ENCODE measurements at places on chromosomes 13 and 19. TPM values are rescaled to one million over a fixed set of nuclear protein-coding genes. Genes with fewer than 3 reads are reported as not detected.
A peak's percentile ranks its signal among the peaks of the same experiment; 100 is the strongest.

DNA sequence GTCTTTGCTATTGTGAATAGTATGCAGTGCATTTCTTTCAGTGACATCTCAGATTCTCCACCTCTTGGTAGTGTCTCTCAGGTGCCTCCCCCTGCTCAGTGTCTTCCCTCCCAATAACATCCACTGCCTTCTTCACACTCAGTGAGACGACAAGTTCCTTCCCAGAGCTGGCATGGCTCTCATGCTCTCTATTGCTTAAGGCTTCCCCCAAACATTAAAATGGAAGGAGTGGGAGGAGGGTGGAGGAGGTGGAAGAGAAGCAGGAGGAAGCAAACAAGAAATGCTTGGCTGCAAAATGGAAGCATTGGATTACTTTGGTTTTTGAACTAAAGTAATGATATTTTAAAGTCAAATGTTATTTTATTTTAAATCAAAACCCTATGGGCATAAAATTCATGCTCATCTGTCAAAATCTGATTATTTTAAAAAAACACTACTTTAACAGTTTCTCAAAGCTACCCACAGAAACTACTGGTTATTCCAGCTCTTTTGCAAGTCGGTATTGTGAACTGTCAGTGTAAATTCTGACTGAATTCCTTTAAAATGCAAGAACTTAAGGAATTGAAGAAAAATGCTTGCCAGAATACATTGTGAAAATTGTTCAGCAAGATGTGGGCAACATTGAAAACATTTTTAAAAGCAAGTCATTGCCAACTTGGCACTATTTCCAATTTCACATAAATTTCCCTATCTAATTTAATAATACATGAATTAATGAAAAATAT is 727.6 kb upstream of the ARGLU1 start:
- no peaks in the 10 kb centered on the region for H3K36me3 ChIP-seq
- no peak for DNase-seq
- no peak overlapping the region for H3K4me3 ChIP-seq
- no peaks in the 10 kb centered on the region for H3K27me3 ChIP-seq

DNA sequence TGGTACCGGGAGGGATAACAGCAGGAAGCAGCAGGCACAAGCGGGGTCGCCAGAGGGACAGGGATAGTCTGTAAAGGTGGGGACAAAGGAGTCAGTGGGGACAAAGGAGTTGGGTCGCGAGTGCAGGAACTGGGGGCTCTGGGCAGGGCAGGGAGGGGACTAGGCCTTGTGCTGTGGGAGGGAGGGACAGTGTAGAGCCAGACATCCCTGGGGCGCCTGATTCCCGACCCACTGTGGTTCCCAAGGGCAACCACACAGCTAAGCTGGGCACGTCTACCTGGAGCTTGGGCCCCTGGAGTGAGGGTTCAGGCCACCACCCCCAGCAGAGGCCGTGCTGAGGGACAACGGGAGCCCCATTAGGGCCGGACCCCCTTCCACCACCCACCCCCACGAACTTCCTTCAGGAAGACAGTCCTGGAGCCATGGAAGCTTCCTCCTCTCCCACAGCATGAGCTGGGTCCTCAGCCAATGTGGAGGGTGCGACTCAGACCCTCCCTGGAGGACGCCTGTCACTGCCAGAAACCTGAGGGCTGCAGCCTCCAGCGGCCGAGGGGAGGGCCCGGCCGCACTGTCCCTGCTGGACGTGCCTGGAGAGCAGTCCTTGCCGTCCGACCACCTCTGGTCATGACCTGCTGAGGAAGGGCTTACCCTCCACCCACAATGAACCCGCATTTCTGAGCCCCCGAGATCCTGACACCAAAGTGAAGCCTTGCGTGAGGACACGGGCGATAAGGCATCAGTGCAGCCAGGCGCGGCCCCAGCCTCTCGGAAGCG is 77.9 kb downstream of the SPACA7 start:
- no peak overlapping the region for H3K4me3 ChIP-seq
- no peak overlapping the region for H3K27ac ChIP-seq
- no peak for DNase-seq

DNA sequence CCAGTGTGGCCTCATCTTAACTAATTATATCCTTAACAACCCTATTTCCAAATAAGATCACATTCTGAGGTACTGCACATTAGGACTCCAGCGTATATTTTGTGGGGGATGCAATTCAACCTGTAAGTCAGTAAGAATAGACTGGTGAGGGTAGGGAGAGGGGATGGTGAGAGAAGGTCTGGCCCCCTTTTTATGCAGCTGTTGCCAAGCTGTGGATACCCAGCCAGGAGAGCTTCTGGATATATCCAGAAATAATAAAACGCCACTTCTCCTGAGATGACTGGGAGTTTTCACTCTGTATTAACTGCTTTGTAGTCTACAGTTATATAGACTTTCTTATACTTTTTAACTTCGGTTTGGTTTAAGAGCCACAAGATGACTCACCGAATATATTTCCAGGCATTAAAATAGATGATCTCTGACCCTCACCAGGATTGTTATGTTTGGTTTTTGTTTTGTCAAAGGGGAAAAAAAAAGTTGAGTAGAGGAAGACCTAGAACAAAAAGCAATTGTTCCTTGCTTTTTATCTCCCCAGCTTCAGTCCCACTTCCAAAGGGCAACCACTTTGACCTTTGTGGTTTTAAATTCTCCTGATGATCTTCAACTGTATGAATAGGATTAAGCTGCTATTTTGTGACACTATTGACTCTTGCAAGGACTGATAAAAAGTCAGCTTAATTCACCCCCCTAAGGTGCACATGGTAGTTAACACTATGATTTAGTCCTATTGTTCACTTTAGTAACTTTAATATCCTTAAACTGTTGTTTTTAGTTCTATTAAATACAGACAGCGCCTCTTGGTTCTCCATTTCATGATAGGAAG is 3.1 kb upstream of the NEK3 start:
- DNase-seq, result peak; percentile 31
- no peaks in the 10 kb centered on the region for H3K36me3 ChIP-seq
- H3K4me3 ChIP-seq, result no peak overlapping the region

The CBARP gene
- total RNA-seq, result 1.2 TPM

- H3K4me1 ChIP-seq, result peaks cover 4% of the 10 kb centered on the region
- no peaks in the 10 kb centered on the region for H3K36me3 ChIP-seq
- DNase-seq, result no peak
- H3K4me3 ChIP-seq, result no peak overlapping the region
These were observed 33.9 kb upstream of the SEMA6B start for GRCh38 chr19:4593409-4593851.

DNA sequence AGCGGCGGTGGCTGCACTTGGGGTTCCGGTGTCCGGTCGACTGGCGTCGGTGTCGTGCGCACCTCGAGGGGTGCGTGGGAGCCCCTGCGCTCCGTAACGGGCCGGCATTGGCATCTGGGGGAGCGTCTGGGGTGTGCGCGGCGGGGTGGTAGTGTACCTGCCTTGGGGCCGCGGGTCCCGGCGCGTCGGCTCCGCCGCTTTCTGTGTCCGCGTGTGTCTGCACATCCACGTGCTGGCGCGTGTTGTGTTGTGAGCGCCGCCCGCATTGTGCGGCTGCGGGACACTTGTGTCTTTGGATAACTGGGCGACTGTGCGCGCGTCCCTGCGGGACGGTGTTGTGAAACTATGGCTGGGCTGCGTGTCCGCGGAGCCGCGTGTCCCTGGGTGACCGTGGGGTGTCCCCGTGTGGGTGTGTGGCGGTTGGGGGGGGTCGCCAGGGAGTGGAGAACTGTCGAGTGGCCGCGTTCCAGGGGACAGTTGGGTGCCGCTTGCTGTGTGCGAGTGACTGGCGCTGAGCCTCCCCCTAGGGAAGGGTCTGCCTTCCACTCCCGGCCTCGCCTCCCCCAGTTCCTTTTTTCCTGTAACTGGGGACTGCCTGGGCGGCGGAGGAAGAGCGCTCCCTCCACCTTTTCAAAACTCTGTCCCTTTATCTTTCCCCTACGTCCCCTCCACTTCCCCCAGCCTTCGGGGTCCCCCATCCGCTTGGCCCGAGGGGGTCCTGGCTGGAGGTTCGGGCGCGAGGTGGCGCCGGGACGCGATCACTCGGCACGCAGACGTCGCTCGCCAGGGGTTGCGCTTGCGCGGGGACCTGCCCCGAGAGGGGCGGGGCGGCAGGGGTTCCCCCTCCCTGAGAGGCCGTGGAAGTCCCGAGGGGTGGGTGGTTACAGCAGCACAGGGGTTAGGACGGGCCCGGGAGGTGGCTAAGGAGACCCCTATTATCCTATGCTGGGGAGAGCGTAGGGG is 5.7 kb upstream of the NFIC start:
- no peak overlapping the region for H3K27ac ChIP-seq
- no peaks in the 10 kb centered on the region for H3K36me3 ChIP-seq
- H3K27me3 ChIP-seq, result peaks cover 98% of the 10 kb centered on the region
- DNase-seq, result peak; percentile 45

DNA sequence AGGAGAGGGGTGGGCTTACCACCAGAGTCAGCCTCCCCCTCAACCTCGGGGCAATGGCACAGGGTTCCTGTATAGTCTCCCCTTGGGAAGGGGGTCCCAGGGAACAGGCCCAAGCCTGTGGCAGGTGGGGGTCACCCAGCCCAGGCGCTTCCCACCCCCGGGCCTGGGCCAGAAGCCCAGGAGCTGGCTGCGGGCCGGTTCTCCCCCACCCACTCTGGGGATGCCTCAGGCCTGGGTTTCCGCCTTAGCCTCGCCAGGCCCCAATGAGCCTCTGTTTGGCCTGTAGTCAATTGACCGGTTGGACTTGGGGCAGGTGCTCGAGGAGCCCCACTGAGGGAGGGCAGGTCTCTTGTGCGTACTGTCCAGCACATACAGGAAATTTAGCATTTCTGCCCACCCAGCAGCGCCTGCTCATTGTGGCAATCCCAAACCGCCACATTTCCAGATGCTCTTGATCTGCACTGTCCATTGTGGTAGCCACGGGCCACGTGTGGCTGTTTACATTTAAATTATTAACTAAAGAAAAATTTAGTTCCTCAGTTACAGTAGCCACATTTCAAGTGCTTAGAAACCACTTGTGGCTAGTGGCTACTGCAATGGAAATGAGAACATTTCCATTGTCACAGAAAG is 9.9 kb downstream of the LYL1 start:
- DNase-seq, result no peak
- H3K27ac ChIP-seq, result no peak overlapping the region
- H3K4me3 ChIP-seq, result no peak overlapping the region
- H3K36me3 ChIP-seq, result no peaks in the 10 kb centered on the region

The PRODH2 gene
- not detected for total RNA-seq

The IGSF23 gene
- not detected for total RNA-seq

The SLC5A5 gene
- total RNA-seq, result 0.37 TPM

DNA sequence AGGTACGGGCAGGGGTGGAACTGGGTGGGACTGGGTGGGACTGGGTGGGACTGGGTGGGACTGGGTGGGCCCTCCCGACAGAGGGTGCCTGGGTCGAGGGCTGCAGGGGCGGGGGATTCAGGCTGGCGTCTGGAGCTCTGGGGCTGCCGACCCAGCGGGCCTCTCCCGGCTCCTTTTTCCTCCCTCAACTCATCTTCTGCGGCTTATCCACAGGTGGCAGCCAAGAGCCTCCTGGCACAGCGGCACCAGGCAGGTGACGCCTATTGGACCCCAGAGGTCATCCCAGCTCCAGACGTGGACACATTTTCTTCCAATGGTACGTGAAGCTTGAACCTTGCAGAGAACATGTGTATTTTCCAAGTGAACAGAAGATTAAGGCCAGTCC is 533 bp downstream of the ZNF544 start:
- peak overlapping the region; percentile 81 for H3K4me3 ChIP-seq
- H3K4me1 ChIP-seq, result peaks cover 13% of the 10 kb centered on the region
- DNase-seq, result peak; percentile 65
- peak overlapping the region; percentile 81 for H3K27ac ChIP-seq
- peaks cover 23% of the 10 kb centered on the region for H3K36me3 ChIP-seq
- H3K27me3 ChIP-seq, result no peaks in the 10 kb centered on the region

The ZNF836 gene
- 8.3 TPM for total RNA-seq

DNA sequence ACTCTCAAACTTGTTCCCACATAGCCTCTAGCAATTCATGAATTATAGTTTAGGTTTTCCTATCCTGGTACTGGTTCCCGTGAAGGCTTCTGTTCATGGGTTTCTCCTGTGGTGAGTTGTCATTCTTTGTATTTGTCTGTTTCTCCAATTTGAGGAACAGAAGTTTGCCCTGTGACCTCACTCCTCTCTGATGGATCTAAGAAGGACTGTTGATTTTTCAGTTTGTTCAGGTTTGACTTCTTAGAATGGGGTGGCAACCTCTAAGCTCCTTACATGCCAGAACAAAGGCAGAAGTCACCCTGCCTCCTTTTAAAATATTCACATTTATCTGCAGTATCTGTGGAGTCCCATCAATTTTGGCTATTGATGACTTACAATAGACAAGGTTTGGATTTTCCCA is 354.0 kb downstream of the SPRY2 start:
- no peaks in the 10 kb centered on the region for H3K36me3 ChIP-seq
- no peaks in the 10 kb centered on the region for H3K27me3 ChIP-seq
- H3K27ac ChIP-seq, result no peak overlapping the region
- DNase-seq, result no peak
- H3K4me3 ChIP-seq, result no peak overlapping the region
- H3K4me1 ChIP-seq, result no peaks in the 10 kb centered on the region

The CFAP97D2 gene
- not detected for total RNA-seq

- peak overlapping the region; percentile 65 for H3K4me3 ChIP-seq
- DNase-seq, result peak; percentile 83
- H3K27me3 ChIP-seq, result peaks cover 69% of the 10 kb centered on the region
- no peak overlapping the region for H3K27ac ChIP-seq
- peaks cover 7% of the 10 kb centered on the region for H3K4me1 ChIP-seq
- no peaks in the 10 kb centered on the region for H3K36me3 ChIP-seq
These were observed 16.5 kb downstream of the LRRC4B start for GRCh38 chr19:50551715-50552187.

DNA sequence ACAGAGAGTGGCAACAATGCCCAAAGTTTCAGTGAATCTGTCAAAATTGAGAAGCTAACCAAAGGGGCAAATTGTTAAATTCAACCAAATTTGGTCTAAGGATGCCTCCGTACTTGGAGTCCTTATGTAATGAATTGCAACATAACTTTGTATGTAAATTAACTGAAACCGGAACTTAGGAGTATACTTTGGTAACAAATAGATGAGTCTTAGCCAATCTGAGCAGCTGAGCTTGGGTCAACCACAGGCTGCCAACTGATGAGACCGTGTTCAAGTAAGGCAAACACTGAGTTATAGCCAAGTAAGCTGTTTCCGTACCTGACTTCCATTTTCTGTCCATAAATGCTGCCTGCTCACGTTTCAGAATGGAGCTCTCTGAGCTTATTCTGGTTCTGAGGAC is 5.3 kb downstream of the VWA8 start:
- no peak overlapping the region for H3K4me3 ChIP-seq
- H3K36me3 ChIP-seq, result no peaks in the 10 kb centered on the region
- DNase-seq, result no peak
- H3K27ac ChIP-seq, result no peak overlapping the region

The KRTDAP gene
- total RNA-seq, result not detected

The NXNL1 gene
- total RNA-seq, result not detected

The NOTCH3 gene
- 17.1 TPM for total RNA-seq

GRCh38 chr19:2239173-2239572 is 2.5 kb downstream of the SF3A2 start:
- H3K4me1 ChIP-seq, result peaks cover 44% of the 10 kb centered on the region
- H3K36me3 ChIP-seq, result no peaks in the 10 kb centered on the region
- peak overlapping the region; percentile 72 for H3K4me3 ChIP-seq
- H3K27me3 ChIP-seq, result no peaks in the 10 kb centered on the region
